Right renal pelvis (tissue), 4 donors: ENCODE measurements at places on chromosomes 1 and 21. TPM values are rescaled to one million over a fixed set of nuclear protein-coding genes. Genes with fewer than 3 reads are reported as not detected.

DNA sequence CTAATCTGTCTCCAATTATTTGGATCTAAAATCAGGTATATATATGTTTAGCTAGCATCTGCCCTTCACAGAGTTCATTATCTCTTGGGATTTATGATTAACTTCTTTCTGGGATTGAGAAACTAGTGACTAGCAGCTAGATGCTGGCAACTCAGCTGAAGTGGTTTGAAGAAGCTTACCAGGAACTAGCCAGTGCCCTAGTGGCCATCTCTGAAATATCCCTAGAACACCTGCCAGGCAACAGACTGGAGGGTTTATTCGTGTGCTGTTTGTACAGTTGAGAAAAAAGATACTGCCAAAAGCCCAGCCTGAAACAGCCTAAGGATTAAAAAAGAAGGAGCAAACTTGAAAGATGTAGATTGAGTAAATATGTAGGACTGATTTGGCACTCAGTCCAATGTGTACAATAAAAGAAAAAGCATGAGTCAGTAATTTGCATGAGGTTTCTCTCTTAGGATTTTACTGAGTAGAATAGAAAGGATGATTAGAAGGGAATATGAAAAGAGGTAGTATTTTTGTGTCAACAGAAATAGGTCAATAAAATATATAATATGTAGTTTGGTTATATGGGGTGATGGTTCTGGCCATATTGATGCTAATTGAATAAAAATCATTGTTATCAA, 1144.6 kb upstream of the ADGRL2 start:
- no peak for DNase-seq

DNA sequence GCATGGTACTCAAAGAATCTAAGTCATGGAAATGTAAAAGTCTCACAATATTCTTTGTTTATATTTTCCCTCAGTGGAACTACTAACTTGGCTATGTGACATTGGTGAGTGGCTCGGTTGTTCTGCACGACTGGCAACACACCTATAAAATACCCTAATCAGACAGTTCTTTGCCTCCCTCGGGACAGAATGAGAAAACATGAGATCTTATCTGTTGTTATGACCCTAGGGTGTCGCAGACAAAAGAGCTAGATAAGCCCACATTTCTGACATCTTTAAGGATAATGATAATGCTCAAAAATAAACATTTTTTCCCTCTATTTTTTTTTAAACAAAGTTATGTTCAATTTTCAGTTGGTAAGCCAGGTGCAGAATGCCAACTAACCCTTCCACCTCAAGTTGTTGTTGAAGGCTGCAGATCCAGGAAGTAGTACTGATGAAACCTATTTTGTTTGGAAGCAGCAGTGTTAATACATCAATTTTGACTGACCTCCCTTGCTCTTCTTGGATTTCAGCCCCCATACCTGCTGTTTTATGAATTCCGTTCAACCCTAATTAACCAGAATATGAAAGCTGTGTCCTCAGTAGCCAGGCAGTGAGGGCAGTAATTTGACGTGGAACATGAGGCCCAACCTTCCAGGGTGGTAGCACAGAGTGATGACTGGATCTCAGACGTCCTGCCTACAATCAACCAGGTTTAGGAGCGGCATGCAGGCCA, 108.7 kb upstream of the DUSP10 start:
- no peak for DNase-seq

GRCh38 chr1:93238425-93238824, 57.9 kb downstream of the CCDC18 start:
- no peak for DNase-seq

The FCRLB gene
- polyA plus RNA-seq, result 4.4 TPM

The LCE3E gene
- polyA plus RNA-seq, result not detected

The TFF2 gene
- not detected for polyA plus RNA-seq
